ENCODE measurements at places on chromosomes 5 and 9.

DNA sequence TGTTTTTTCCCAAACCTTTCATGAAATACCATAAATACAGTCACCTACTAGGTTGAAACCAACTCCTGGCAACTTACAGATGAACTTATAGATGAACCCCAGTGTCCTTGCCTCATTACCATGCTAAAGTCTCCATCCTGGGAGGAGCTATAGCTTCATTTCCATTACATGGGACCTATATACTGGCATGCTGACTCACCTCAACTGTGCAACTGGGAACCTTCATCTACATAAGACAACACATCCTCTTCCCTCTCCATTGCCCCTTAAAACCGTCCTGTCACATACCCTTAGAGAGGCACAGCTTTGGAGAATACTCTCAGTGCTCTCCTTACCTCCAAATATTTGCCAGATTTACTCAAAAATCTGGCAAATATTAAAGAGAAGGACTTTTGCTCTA is 638.3 kb downstream of the HTR1A start:
- DNase-seq, result no peak

DNA sequence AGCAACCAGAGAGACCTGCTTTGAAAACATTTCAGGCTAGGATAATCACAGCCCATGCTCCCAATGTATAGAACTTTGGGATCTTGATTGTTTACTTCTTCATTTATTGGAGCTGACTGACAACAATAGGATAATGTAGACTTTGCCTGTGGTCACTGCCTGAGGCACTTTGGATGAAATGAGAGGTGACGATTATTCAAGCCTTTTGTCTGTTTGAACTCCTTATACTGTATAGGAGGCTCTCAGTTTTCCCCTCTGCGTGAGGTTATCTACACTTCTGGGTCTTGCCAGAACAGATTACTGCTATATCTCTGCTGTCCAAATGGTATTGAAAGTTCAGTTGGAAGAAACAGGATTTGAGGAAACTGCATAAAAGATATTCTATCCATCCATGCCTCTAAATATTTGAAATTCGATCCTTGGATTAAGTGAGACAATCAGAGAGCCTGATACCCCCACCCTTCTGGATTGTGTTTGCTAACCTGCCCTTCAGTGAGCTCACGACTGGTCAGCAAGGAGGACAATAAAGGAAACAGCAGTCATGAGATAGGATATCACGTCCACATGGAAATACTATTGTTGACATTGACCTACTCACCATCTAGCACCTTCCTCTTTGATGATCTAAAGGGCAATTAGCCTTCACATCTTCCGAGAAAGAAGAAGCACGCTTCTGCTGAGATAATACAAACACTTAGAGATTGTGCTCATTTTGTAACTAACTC is 98.1 kb downstream of the DOCK8 start:
- no peak for DNase-seq

GRCh38 chr5:149938279-149938678 is 6.3 kb downstream of the PDE6A start:
- no peak for DNase-seq

DNA sequence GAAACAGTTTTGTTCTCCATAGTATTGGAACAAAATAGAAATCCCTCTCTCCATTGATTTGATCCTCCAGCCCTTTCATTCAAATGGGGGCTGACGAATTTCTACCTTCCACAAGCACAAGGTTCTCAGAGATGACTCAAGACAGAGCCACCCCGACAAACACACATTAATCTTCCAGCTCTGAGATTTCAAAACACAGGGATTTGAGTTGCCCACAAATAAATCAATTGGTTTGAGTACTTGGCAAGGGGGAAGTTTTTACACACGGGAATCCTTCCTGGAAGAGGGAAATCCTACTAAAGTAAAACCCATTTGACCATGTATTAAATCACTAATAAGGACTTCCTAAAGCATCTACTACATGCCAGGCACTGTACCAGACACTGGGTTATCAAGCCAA is 5.4 kb downstream of the ADRA1B start:
- DNase-seq, result no peak

- DNase-seq, result no peak
Observed at GRCh38 chr9:98529841-98530240, 178.9 kb downstream of the GABBR2 start.
